Inflammatory macrophage (primary cell): ENCODE measurements at places on chromosomes 3 and 15.

- DNase-seq: no peak
These were observed 1.2 kb upstream of the ZBTB20 start for GRCh38 chr3:115148142-115148790.

GRCh38 chr3:119018690-119019463 lies 15.8 kb downstream of the IGSF11 start:
- no peak for DNase-seq

- DNase-seq: no peak
These were observed 112.6 kb downstream of the DNAJB8 start for GRCh38 chr3:128353991-128354687.

DNA sequence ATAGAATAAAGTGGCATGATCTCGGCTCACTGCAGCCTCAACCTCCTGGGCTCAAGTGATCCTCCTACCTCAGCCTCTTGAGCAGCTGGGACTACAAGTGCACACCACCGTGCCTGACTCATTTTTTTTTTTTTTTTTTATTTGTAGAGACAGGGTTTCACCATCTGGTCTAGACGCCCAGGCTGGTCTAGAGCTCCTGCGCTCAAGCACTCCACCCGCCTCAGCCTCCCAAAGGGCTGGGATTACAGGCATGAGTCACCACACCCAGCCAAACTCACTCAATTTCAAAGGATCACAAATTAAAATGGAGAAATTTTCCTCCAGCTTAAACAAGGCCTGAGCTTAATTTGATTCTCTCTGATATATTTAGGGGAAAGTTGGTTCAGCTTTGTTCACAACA lies 27.3 kb upstream of the NMB start:
- DNase-seq: peak; percentile 51

- no peak for DNase-seq
These were observed 61.1 kb downstream of the CCNL1 start for GRCh38 chr3:157098823-157099185.

DNA sequence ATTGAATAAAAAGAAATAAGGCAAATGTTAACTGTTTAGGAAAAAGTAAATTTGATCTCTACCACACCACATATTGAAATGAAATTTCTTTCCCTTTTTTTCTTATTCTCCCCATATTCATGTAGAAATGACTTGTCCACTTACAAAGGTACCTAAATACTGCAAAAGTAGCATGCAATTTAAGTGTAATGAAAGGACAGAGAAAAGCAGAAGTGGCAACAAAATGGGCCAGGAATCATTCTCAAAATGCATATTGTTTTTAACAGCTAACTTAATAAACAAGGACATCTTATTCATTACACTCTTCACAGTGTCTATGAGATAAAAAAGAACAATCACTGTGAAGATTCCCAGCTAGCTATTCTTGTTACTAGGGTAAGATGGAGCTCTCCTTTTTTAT lies 40.6 kb upstream of the FGF7 start:
- no peak for DNase-seq

DNA sequence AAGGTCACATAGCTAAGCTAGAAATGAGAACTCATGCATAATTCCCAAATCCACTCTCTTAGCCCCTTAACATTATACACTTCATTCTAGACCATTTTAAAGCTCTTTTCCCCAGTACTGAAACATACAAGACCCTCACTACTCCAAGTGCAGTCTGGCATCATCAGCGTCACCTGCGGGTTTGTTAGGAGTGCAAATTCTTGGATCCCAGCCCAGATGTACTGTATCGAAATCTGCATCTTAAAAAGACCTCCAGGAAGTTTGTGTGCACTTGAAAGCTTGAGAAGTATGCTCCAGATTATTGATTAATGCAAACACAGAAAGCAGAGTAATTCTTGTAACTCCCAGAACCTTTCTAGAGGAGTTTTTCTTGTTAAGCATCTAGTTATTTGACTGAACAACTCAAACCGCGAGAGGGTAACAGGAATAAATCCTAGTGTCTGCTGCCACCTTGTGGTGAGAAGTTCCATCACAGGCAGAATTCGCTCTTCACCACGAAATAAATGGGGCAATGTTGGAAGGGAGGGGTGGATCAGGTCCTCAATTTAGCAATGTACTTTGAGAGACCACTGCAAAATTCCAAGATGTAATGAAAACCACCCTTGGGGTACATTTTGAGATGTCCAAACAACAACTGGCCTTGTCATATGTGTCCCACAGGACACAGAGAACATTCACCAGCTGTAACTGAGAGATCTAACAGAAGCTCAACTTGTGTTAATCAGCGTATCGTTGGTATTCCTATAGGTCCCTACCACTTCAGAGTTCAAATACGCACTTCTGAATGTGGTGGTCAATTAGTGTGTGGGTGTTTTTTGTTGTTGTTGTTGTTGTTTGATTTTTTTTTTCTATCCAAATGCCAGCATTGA lies 583 bp upstream of the C3orf49 start:
- DNase-seq: peak; percentile 71

GRCh38 chr3:43923104-43923882 lies 232.6 kb downstream of the ABHD5 start:
- DNase-seq: no peak

DNA sequence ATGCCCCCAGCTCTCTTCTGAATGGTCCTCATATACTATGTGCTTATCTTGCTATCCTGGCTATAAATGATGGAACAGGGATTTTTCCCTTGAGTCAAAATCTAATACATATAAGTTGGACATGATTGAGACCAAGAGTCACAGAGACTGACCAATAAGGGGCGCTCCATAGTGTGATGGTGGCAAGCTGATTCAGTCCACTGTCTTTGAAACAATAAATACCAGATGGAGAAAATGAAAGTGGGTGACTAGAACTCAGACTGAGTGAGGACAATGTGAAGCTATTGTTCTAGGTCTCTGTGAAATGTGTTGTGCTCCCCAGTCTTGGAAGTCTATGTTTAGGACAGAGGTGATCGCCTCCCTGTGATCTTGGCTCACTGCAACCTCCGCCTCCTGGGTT lies 10.6 kb upstream of the FSTL1 start:
- DNase-seq: no peak

- peak; percentile 95 for DNase-seq
These were observed 131.4 kb upstream of the UBE2E2 start for GRCh38 chr3:23071758-23072157.

- DNase-seq: peak; percentile 82
These were observed 8.0 kb upstream of the CCDC13 start for GRCh38 chr3:42780892-42781700.

- DNase-seq: peak; percentile 53
These were observed 681.3 kb downstream of the ROBO1 start for GRCh38 chr3:79086514-79086913.

GRCh38 chr3:190205739-190206138 lies 85.0 kb upstream of the P3H2 start:
- peak; percentile 86 for DNase-seq

- no peak for DNase-seq
These were observed 84.8 kb upstream of the LIMD1 start for GRCh38 chr3:45509768-45510129.
